ENCODE measurements at places on chromosomes 11 and 22.
A peak's percentile ranks its signal among the peaks of the same experiment; 100 is the strongest.

DNA sequence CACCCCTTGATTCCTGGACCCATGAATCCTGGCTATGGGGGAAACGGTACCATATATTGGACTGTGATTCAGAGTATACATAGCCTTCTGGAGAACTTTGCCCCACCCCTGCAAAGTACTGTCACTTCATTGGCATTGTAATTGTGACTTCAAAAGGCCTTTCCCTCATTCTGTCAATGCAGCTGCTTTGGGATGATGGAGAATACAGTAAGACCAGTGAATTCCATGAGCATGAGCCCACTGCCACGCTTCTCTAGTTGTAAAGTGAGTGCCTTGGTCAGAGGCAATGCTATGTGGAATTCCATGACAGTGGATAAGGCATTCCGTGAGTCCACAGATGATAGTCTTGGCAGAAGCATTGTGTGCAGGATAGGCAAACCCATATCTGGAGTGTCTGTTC is 25.7 kb upstream of the MSANTD2 start:
- DNase-seq = no peak

DNA sequence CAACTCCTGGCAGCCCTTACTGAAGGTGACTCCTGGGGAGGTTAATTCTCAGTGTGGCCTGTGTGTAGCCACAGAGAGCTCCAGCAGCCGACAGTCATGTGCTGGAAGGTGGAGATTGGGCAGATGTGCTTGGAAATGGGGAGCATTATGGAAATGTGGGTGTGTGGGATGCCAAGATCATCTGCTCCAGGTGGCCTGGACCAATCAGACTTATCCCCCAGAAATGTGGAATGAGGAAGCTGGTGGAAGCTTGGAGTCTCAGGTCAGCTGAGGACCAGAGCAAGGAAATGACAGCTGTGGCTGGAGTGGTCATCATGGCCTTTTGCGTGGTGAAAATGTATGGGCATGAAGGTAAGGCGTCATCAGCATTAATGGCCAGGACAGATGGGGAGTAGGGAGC is 234.0 kb downstream of the MIAT start:
- no peak for DNase-seq

DNA sequence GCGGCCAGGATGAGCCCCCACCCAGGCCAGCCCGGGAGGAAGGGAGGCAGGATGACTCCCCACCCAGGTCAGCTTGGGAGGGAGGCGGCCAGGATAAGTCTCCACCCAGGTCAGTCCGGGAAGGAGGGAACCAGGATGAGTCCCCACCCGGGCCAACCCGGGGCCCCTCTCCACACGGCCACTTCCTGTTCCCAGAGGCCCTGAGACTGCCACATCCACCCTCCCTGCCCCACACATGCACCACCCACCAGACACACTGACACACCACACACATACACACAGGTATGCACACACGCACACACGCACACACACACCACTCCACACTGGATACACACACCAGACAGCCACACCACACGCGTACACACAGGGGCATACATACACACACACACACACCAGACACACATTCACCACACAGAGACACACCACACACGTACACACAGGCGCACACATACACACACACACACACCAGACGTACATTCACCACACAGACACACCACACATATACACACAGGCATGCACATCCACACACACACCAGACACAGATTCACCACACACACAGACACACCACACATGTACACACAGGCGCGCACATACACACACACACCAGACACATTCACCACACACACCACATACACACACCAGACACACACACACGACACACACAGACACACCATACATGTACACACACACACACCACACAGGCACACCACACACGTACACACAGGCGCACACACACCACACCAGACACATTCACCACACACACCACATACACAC is 84.9 kb upstream of the PRR5 start:
- no peak for DNase-seq

GRCh38 chr22:46613606-46614021 is 6.6 kb upstream of the GRAMD4 start:
- no peak for DNase-seq

DNA sequence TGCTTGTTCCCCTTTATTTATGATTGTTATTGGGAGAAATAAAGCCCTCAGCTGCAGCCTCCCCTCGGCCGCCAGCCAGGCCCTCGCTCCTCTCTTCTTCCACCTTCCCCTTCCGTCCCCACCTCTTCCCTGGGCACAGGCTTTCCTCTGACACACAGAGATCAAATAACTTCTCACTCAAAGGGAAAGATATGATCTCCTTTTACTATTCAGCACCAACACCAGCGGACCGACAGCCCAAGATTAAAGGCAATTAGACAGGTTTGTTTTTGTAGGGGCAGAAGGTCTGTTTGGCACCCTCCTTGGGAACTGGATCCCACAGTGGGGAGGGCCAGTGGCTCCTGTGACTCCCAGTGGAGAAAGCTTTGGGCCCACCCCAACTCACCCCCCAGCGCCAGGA is 23.0 kb downstream of the NECTIN1 start:
- DNase-seq = no peak

GRCh38 chr11:82076126-82076525 is 657.5 kb downstream of the FAM181B start:
- no peak for DNase-seq

GRCh38 chr11:118343248-118343647 is 743 bp upstream of the CD3D start:
- DNase-seq = no peak

DNA sequence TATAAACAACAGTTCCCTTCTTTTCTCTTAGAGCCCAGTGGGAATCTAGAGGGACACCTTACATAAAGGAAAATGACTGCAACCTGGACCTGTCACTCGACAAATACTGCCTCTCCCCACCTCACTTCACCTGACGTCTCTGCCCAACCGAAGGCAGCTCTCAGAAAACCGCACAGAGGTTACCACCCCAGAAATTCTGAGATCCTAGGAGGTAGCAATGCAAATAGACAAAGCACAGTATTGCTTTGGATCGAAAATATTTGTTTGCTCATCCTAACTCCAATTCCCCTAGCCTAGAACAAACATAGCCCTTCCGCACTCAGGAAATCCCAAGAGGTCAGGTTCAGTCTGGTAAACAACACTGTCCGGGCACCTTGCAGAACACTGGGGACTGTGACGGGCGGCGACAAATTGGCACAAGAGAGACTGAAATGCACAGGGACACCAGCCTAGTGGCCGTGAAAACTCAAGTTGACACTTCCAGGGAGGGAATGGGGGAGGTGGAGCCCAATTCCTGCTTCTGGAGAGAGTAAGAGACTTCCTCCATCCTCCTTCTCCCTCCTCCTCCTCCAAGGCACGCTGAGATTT is 420 bp upstream of the TRIM44 start:
- peak; percentile 13 for DNase-seq

GRCh38 chr11:112293614-112294013 is 33.0 kb upstream of the PLET1 start:
- no peak for DNase-seq

GRCh38 chr11:57792060-57792541 is 30.5 kb downstream of the CTNND1 start:
- DNase-seq = no peak

- no peak for DNase-seq
Observed at GRCh38 chr11:90343673-90344072, 120.8 kb upstream of the CHORDC1 start.

DNA sequence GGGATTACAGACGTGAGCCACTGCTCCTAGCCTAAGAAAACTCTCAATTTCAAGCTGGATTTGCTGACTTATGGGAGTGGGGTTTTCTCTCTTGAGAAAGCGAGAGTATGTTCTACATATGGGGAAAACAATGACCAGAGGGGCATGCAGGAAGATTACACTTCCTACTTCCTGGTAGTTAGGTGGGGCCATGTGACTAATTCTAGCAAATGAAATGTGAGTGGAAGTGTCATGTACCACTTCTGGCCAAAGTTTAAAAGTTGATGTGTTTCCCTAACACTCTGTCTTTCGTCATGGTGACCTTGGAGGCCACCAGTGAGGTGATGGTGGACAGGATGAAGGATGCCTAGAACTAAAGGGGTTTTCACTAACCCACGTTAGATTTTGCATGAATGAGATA is 50.5 kb downstream of the PARVG start:
- DNase-seq = no peak

DNA sequence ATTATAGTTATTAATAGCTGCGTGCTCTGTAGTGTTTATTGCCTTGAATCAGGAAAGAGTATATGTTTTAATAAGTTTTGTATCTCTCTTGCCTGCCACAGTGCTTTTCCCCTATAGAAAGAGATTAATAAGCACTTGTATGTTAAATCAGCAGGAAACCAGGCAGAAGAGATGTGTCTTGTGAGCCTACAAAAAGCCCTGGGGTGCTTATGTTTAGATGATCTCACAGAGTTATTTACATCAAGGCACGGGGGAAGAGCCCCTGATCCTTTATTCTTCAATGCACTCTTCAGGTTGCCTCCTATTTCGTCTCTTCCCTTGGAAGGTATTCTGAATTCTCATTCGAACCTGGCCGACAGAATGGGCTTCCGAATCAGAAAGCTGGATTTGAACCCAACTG is 183.0 kb downstream of the MAML2 start:
- no peak for DNase-seq

DNA sequence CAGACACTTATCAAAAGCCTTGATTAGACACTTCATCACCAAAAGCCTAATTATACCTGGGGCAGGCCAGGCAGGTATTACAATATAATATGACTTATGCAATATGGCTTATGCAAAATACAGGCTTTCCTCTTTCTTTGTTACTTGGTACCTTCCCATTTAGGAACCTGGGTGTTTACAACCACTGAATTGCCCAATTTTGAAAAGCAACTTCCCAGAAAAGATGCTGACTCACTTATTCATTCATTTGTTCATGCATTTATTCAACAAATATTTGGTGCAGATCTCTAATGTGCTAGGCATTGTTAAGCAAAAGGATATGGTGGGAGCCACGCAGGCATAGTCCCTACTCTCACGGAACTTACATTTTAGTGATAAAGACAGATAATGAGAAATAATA is 13.6 kb upstream of the JAML start:
- no peak for DNase-seq

- DNase-seq = no peak
Observed at GRCh38 chr11:128821556-128821955, 45.5 kb downstream of the KCNJ1 start.

- DNase-seq = no peak
Observed at GRCh38 chr11:130161441-130162145, 2.0 kb downstream of the ST14 start.

DNA sequence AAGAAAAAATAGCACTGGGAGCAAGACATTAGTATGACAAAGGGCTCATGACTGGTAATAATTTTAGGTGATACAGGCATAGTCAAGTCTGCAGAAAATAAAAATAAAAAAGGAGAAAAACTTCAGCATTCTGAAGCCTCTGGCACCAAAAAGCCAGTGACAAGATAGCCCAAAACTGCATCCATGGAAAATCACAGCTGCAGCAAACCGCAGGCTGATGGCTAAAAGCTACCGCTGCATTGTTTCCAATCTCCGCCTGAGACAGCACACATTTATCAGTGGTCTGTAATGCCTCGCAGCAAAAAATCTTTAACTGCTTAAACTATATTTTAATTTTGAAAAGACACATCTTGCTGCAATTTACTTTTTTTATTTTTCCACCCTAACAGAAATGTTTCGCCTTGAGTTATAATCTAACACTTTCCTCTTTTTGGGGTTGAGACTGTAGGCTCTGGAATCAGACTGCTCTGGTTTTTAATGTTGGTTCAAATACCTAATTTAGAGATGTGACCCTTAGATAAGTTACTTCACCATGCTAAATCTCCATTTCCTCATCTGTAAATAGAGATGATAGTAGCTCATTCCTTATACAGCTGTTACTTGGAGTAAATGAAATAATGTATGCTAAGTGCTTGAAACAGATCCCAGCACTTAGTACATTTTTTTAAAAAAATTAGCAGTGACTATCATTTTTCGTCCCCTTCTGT is 42.0 kb upstream of the FIBIN start:
- DNase-seq = no peak

GRCh38 chr11:100825626-100826025 is 138.5 kb downstream of the ARHGAP42 start:
- no peak for DNase-seq

DNA sequence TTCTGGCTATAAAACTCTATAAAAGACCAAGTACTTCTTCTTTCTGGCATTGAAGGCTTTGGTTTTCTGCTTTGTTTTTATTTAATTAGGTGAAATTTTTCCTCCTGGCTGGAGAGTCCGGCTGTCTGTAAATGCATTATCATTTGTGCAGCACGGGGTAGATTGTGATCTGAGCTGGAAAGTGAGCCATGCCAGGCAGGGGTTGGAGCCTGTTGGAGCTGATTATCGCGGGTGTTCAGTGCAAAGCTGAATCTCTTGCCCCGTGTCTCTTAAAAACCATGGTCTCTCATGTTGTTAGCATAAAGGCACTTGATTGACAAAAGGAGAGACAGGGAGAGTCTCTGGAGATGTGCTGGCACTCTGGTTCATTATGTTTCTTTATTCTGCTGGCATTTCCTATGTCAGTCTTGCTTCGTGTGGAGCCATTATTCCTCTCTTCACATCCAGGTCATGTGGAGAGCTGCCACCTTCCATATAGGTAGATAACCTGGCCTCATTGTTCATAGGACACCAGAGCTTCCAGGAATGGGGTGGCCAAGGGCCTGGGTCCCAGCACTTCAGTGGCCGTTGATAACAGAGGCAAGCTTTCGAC is 75.2 kb downstream of the LDLRAD3 start:
- DNase-seq = no peak

DNA sequence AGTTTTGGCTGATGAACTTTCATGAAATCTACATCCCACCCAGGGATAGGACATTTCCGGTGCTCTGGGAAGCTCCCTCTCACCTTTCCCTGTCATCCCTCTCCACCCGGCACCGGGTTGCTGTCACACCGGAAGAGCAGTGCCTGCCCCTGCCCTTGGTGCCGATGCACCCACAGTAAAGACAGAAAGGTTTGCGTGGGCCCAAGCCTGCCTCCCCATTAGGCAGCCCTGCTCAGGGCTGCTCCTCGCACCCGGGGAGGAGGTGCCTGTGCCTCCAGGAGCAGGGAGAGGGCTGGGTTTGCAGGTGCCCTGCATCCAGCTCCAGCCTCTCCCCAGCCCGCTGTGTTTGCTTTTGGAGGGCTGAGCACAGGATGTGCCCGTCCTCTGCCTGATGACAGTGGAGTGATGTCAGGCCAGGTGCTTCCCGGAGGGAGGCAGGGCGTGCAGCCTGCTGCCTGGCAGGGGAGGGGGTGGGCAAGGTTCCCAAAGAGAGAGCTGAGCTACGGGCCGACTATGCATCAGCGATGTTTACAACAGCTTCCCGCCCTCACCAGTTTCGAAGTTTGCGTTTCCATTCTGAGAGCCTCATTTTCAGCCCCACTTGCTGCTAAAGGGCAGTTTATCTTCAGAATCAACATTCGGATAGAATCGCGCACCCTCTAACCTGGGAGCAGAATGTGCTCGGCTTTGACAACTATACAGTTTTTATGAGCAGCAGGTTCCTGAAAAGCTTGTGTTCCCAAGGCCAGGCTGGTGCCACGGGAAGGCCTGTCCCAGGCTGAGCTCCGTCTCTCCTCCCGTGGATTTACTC is 83.2 kb upstream of the CLDN5 start:
- DNase-seq = no peak

DNA sequence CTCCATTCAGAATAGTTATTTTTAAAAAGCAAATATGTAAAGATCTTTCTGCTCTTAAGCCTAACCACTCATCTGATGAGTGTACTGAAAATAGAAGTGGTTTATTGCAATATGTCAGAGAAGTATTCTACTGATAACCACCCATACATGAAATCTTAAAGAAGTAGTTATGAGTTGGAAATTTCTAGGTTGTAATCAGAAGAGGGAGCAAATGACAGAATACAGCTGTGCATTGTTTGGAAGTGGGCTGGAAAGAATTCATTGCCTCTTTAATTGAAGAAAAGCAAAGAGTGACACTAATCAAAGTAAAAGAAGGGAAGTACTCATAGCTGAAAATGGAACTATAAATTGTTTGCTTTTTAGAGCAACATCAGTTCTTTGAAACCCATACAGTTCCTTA is 39.4 kb downstream of the FDX1 start:
- DNase-seq = no peak
